ENCODE measurements at places on chromosomes 6 and 20.

- no peak for DNase-seq
These were observed 1.7 kb upstream of the SLC12A5 start for GRCh38 chr20:46027245-46027853.

- DNase-seq: peak; percentile 52
These were observed 16.4 kb downstream of the ZNF311 start for GRCh38 chr6:28988536-28989311.

GRCh38 chr20:44219170-44219730, 8.7 kb upstream of the OSER1 start:
- DNase-seq: no peak

- no peak for DNase-seq
These were observed 25.9 kb downstream of the ADGRF4 start for GRCh38 chr6:47724300-47724699.

All from stimulated activated CD8-positive, alpha-beta memory T cell treated with anti-CD3 and anti-CD28 coated beads, Interleukin-7, amount 100 ng/mL, for 4 hours (primary cell).